ENCODE measurements at places on chromosomes 5 and 9.

DNA sequence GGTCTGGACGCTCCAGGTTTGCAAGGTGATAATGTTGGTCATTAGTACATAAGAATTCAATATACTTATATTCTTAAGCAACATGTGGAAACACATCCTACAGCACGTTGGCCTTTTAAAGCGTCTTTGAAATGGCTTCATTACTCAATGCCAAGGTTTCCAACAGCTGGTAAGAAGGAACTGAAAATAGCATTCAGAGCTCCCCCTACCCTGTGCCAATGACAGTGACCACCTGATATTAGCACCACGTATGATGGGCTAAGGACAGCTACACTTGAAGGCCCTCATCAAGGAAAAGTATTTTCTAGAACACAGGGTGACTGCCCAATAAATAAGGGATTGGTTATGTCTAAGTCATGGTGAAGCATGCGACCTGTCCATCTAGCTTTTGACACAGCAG, 9.9 kb downstream of the ZNF622 start:
- no peak for DNase-seq

GRCh38 chr5:77990020-77990419, 213.9 kb upstream of the TBCA start:
- DNase-seq: no peak

DNA sequence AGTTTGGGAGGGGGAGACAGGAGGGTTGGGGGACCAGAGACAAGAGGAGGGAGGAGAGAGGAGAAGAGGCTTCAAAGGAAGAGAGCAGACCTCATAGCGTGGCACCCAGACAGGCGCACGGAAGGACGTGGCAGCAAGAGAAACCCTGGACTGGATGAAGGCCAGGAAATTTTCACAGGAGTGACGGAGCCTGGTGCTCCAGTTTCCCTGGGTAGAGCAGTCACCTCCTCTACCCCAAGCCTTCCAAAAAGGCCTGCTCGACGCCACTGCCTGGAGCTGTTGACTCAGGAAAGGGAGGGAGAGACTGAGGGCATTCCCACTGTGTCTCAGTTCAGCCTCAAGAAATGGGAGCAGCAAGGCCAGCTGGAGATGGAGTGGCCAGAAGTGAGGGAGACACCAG, 19.3 kb downstream of the AK8 start:
- DNase-seq: no peak

- no peak for DNase-seq
Measured at GRCh38 chr9:34079181-34079580, 30.5 kb upstream of the UBAP2 start.

Data from left ventricle myocardium superior (tissue), 1 donor.